Stimulated activated CD8-positive, alpha-beta memory T cell treated with anti-CD3 and anti-CD28 coated beads, Interleukin-7, amount 100 ng/mL, for 1 hour (primary cell): ENCODE measurements at places on chromosomes 13 and 19.

DNA sequence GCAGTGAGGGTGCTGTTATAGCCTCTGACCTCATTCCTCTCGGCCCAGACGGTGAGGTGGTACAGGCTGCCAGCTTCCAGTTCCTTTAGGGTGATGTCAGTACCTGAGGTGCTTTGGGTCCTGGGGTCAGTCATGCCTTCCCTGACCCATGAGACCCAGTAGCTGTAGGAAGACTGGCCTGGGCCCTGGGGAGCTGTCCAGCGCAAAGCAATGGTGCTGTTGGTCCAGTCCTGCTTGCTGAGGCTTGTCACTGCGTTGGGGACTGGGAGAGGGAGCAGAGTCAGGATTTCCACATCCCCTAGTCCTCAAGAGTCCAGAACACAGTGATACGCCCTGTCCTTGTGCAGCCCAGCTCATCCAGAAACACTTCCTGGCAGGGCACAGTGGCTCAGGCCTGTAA is 10.7 kb downstream of the PTPRH start:
- no peak for DNase-seq

GRCh38 chr19:51708811-51709210 is 15.0 kb downstream of the HAS1 start:
- no peak for DNase-seq

- peak; percentile 53 for DNase-seq
Observed at GRCh38 chr19:35267818-35268535, 785 bp upstream of the USF2 start.

- DNase-seq: no peak
Observed at GRCh38 chr13:43786766-43787517, at the start of gene ENOX1. Gene ENOX1, minus strand, starts transcription at chr13:43786972.

- DNase-seq: peak; percentile 51
Observed at GRCh38 chr13:46751811-46752635, 44.9 kb downstream of the ESD start.

DNA sequence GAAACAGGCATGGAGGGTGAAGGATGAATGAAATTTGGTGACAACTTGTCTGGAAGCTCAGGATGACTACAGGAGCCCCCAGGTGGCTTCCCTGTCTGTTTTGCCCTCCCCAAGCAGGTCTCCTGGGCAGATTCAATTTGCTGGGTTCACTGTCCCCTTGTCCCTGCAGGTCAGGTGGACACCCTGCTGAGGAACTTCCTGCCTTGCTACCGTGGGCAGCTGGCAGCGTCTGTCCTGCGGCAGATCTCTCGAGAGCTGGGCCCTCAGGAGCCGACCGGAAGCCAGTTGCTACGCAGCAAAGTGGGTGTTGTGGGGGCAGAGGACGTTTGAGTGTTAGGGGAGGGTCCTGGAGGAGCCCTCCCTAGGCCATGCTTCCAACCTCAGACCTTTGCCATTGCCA is 19.1 kb downstream of the PGLS start:
- DNase-seq: no peak

- no peak for DNase-seq
Observed at GRCh38 chr19:38340927-38341326, 5.3 kb downstream of the CATSPERG start.

DNA sequence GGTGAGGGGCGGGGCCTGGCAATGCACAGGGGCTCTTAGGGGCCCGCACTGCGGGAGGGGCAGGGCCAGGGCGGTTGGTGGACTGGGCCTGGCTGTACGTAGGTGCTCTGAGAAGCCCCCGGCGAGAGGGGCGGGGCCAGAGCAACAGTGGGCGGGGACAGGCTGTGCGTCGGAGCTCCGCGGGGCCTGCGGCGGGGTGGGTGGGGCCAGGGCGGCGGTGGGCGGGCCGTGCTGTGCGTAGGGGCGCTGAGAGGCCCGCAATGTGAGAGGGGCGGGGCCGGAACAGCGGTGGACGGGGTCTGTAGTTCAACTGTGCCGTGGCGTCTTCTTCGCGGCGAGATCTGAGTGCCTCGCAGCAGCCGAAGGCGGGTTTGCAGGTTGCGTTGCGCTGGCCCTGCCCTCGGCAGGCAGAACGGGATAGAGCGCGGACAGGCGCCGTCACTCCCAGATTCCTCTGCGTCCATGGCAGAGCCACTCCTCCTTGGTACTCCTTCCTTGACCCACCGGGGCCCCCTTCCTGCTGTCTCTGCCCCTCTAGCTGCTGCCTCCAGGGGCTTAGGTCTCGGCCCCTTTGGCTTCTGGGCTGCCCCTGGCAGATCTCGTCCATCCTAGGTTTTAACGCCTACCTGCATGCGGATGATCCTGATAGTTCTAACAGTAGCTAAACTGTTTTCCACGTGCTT is 33.2 kb downstream of the CCNE1 start:
- DNase-seq: peak; percentile 92

DNA sequence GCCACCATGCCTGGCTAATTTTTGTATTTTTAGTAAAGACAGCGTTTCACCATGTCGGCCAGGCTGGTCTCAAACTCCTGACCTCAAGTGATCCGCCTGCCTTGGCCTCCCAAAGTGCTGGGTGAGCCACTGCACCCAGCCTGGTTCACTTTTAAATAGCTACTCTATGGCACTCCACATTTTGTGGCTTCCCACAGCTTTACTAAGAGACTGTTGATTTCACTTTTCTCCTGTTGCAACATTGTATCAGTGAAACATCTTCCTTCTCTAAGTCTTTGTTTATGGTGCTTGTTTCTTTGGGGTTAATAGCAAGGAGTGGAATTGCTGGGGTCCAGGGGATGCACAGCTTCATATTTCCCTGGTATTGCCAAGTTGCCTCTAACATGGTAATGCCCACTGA is 12.3 kb downstream of the TMEM38A start:
- DNase-seq: no peak

- DNase-seq: no peak
Observed at GRCh38 chr13:67355812-67356476, 125.8 kb upstream of the PCDH9 start.

GRCh38 chr13:110965755-110966134 is 50.9 kb upstream of the ANKRD10 start:
- DNase-seq: no peak

DNA sequence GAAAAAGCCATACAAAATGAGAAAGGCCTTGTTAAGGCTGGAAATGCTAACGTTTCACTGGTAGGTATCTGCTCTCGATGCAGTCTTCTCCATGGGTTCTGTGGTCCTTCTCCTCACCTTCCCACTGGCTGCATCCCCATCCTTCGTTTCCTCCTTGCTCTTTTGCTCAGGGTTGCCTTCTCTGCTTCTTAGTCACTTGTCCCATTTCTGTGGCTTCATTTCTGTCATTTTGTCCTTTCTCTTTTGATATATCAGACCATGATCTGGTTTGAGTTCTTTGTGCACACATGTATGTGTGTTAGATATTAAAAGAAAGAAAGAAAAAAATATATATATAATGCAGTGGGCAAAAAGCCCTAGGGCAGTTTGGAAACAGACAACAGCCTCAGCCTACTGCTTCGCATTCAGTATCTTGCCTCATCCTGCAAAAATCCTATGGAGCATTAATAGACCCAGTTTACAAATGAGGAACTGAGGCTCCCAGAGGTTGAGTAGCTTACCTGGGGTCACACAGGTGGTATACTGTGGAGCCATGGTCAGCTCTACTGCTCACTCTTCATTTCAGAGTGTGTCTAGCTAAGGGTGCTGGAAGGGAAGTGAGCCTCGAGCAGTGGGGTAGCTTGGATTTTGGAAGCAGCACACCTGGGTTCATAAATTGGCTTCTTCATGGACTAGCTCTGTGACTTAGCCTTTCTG is 57.6 kb upstream of the MEDAG start:
- DNase-seq: no peak

DNA sequence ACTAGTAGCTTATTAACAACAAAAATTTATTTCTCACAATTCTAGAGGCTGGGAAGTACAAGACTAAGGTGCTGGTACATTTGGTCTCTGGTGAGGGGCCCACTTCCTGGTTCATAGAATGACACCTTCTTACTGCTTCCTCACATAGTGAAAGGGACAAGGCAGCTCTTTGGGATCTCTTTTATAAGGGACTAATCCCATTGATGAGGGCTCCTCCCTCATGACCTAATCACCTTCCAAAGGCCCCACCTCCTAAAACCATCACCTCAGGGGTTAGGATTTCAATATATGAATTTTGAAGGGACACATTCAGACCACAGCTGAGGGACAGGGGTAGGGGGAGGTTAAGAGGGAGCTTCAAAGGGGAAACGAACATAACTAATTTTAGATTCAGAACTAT is 20.3 kb downstream of the SPART start:
- no peak for DNase-seq

GRCh38 chr13:94169454-94170144 is 309.9 kb downstream of the DCT start:
- no peak for DNase-seq

DNA sequence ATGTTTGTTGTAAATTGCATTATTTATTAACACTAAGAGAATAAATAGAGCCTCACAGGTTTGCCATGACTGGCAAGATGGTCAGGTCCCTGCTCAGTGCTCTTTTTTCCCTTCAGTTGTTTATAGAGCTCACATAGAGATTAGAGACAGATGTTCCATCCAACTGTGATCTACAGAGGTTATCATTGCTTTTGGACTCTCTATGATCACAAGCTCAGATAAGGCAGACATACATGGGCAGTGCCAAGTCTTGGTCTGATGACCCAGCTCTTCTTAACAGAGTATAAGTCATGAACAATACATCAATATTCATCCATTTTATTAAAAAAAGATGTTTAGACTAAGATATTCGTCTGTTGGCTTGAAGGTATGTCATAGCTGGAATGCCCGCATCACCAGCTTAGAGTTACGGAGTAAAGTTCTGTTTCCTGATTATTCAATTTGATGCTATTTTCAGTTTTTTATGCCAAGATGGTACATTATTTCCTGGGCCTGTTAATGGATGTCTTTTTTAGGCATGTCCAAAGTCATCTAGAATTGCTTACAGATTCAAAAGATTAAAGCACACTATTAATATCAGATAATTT is 729.8 kb upstream of the SLC10A2 start:
- no peak for DNase-seq

- no peak for DNase-seq
Observed at GRCh38 chr13:89899302-89900103, 1448.0 kb upstream of the MIR17HG start.

DNA sequence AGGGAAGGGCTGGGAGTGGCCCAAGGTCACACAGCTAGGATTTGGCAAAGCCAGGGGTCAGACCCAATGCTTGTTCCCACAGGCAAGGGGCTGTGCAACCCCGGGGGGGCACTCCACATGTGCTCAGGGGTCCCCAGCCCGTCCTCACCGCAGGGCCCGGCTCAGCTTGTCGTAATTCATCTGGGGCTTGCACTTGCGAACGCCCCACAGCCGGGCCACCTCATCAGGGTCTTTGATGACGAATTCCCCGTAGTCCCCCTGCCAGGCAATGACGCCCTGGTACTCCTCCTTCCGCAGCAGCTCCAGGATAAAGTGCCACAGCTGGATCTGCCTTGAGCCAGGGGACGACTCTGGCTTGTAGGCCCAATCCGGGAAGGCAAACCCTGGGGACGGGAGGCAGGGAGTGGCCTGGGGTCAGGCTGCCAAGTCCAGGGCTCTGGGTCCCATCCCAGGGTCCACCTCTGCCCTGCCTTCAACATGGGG is 4.7 kb downstream of the ERF start:
- no peak for DNase-seq
